ENCODE measurements at places on chromosomes 3 and 15. TPM values are rescaled to one million over a fixed set of nuclear protein-coding genes. Genes with fewer than 3 reads are reported as not detected.
A peak's percentile ranks its signal among the peaks of the same experiment; 100 is the strongest.

The MYO5C gene
- total RNA-seq: 16.7 TPM

The MELTF gene
- total RNA-seq: 46.8 TPM

The TNNC1 gene
- 4.9 TPM for total RNA-seq

The STAB1 gene
- total RNA-seq: not detected

The GJD2 gene
- not detected for total RNA-seq

The CSTA gene
- not detected for total RNA-seq

The SKOR1 gene
- total RNA-seq: 0.35 TPM

The ATP10A gene
- total RNA-seq: 5.0 TPM

The ZNF660 gene
- total RNA-seq: not detected

The TM4SF1 gene
- total RNA-seq: 408 TPM

The CLDN18 gene
- total RNA-seq: not detected

DNA sequence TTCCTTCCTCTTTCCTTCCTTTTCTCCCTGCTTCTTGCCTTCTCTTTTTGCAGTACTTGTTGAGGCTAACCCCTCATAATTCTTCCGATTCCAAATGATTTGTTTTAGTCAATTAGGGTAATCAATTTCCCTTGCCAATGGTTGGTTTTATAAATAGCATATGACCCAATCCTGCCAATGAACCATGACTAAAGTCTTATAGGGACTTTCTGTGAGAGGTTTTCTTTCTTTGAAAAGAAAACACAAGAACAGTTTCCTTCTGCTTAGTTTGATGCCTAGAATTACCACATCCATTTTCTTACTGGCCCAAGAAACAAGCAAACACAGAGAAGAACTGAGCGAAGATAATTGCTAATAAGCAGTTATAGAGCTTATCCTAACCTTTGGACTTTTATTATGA, 292.5 kb upstream of the SATB1 start:
- no peak for DNase-seq

DNA sequence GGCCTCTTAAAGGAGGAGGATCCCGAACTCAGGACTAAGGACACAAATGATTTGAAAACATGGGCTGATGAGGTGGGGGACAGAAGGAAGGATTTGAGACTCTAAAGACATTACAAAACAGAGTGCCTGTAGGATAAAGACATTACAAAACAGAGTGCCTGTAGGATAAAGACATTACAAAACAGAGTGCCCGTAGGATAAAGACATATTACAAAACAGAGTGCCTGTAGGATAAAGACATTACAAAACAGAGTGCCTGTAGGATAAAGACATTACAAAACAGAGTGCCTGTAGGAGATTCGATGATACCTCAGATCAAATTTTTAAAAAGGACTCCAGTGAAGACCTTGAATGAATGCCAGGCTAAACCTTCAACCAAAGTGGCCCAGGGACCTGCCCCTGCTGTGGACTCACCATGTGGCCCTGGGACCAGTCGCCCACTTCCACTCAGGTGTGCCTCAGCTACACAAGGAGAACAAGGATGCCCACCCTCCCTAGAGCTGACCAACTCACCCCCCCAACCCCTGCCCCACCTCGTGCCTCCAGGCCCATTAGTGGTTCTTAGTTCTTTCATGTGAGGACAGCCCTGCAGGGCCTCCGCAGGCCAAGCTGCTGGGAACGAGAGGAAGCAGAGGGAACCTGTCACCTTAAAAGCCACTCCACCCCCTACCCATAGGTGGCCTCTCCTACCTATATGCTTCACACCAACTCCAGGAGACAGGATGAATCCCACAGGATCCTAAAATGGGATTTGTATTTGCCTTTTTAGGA, 59.8 kb downstream of the SH3BP5 start:
- no peak for DNase-seq

GRCh38 chr3:142356818-142357217, 91.0 kb downstream of the XRN1 start:
- DNase-seq: no peak

- no peak for DNase-seq
Observed at GRCh38 chr3:15492847-15493360, 28.6 kb downstream of the COLQ start.

- no peak for DNase-seq
Observed at GRCh38 chr15:42974202-42974862, 53.8 kb upstream of the TTBK2 start.

- DNase-seq: peak; percentile 70
Observed at GRCh38 chr3:27216955-27217552, 152.1 kb downstream of the NEK10 start.

DNA sequence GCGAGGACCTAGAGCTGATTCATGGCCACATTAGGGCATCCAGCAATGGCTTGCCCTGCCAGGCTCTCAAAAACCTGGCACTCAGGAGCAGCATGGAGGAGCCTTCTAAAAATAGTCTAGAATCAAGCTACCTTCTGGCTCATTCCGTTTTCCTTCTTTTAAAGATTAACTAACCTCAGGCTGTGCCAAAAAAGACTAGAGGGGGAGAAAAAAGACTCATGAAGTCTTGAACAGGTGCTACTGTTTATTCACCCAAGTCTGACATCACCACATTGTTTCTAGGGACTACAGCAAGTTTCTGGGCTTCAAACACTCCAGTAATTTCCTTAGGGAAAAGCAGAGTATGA, 125.8 kb downstream of the TNIK start:
- no peak for DNase-seq

DNA sequence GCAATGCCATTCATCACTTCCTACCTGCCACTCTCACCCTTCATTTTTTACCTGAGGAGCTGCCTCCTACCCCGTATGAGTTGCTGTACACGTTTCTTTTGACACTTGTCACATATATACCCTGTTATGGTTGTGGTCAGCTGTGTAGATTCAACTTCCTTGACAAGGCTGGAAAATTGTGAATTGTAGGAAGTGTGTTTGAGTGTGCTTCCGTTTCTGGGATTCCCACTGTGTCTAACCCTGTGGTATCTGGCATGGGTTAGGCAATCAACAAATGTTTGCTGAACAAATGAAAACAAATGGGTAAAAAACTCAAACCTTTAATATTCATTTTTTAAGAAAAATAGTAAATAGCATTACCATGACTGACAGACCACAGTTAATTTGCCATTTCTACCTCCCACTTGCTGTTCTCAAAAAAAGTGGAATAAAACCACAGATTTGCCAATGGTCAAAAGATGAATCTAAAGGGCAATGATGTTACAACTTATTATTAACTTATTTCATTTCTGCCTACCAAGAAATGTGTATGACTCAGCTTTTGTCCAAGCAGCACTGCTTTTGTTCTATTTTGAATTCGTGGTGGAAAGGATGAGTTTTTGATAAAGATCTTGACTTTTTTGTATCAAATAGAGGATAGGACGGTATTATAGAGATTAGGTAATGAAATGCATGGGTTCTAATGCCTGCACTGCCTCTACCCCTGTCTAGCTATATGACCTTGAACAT, 404.6 kb downstream of the LPP start:
- DNase-seq: no peak

GRCh38 chr3:33134026-33134625, 20.3 kb downstream of the CRTAP start:
- no peak for DNase-seq

GRCh38 chr3:58668247-58668646, 1.7 kb upstream of the FAM3D start:
- DNase-seq: no peak

- DNase-seq: no peak
Observed at GRCh38 chr3:89447243-89447642, 339.8 kb downstream of the EPHA3 start.

DNA sequence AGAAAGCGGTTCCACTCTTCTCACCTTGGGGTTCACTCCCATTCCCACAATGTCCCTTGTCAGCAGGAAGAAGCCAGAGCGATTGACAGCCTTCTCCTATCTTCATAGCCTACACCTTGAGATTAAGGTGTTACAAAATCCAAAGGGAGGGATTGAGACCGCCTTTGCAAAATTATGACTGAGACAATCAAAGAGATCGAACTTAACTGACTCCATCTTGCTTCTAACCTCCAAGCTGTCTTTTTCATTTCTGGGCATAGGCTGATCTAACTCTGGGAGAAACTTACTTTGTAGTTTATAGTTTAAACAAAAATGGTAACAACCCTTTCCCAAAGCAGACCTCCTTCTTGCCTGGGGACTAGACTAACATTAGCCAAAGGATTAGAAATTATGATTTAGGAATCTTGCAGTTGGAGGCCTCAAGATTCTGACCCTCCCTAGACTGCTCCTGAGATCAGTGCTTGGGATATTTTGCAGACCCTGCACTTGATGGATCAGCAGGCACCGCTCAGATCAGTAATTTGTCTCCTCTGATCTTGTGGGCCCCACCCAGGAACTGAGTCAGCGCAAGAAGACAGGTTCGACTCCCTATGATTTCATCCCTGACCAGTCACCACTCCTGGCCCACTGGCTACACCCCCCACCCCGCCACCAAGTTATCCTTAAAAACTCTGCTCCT, 40.0 kb downstream of the PAQR5 start:
- peak; percentile 72 for DNase-seq

DNA sequence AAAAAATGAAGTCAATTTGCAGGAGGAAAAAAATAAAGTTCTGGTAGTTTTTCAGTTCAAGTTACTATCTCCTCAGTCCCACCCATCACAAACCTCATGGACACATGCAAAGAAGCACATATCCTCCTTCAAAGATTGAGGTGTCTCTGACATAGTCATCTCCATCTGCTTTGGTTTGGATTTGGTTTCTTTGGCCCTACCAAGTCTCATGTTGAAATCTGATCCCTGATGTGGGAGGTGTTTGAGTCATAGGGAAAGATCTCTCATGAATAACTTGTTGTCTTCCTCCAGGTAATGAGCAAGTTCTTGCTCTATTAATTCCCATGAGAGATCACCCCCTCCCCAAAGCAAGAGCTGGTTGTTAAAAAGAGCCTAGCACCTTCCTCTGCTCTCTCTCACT, 446.8 kb downstream of the IGSF11 start:
- peak; percentile 23 for DNase-seq

DNA sequence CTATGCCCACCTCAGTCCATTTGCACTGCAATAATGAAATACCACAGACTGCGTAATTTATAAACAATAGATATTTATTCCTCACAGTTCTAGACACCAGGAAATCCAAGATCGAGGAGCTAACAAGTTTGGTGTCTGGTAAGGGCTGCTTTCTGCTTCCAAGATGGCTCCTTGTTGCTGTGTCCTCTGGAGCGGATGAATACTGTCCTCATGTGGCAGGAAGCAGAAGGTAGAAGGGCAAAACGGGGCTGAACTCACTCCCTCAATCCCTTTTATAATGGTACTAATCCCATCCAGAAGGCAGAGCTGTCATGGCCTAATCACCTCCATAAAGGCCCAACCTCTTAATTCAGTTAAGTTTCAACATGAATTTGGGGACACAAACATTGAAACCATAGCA, 75.3 kb downstream of the P2RY1 start:
- no peak for DNase-seq

- no peak for DNase-seq
Observed at GRCh38 chr3:82240322-82240721, 478.9 kb upstream of the GBE1 start.

GRCh38 chr15:37015451-37015850, 84.9 kb downstream of the MEIS2 start:
- no peak for DNase-seq

- peak; percentile 4 for DNase-seq
Observed at GRCh38 chr15:99282121-99282520, 30.8 kb downstream of the LRRC28 start.

DNA sequence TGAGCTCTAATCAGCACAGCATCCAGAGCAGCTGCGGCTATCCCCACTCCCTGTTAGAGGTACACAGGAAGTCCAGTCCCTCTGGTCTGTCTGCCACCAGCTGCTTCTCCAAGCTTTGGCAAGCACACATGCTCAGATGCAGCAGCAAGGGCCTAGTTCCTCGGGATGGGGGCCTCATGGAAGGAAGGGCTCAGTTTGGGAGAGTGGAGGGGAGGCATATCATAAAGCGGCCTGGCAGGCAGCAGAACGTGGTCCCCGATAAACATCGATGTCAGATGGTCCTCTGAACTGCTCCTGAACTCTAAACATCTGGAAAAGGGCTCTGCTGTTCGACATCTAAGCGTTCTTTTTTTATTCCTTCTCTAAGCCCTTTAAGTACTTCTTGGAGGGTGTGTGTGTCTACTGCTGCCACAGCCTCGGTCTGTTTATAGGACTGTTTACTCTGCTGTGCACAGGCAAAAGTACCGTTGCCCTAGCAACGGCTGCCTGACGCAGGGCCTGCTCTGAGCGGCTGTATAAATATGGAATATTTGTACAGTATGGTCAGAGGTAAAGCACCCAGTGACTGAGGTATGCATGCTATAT, 74.6 kb downstream of the PRICKLE2 start:
- peak; percentile 70 for DNase-seq

- DNase-seq: peak; percentile 13
Observed at GRCh38 chr3:134291319-134292254, 40.9 kb upstream of the RYK start.
